RPMI8226 (cell line): ENCODE measurements at places on chromosomes 3 and 15.

GRCh38 chr3:72440491-72440890 is 407.8 kb downstream of the SHQ1 start:
- DNase-seq, result peak; percentile 5

DNA sequence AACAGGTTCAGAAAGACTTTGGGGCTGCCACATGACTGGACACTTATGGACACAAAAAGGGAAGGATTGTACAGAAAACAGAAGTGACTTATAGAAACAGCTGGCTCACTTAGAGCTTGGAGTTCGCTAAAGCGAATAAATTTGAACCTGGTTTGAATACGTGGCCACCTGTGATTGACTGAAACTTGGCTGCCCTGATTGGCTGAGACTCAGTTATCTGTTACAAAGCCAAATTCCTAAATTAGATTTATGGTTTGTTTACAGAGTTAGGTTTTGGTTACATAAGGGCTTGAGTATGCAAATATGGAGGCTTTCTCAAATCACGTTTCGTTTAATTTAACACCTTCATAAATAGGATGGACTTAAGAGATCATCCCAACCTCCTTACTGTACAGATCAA is 270.2 kb downstream of the THSD4 start:
- DNase-seq, result no peak

GRCh38 chr3:12184541-12184940 is 25.8 kb upstream of the TIMP4 start:
- no peak for DNase-seq

- DNase-seq, result no peak
These were observed 8.2 kb downstream of the ANKRD34C start for GRCh38 chr15:79290642-79291275.

DNA sequence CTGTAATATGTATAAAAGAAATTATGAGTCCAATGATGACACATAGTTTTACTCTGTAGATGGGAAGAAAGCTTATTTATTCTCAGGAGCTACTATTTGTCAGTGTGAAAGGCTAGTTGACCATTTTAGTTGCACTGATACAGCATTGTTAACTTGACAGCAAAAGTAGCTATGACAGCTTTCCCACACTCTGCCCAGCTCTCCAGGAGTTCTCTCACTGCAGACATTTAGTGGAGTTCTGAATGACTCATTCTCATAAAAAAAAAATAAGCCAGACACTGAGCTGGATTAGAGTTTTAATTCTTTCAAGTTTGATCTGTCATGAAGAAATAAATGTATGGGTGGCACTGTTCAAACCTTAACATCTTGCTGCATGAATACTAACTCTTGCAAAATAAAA is 77.2 kb upstream of the CFAP20DC start:
- DNase-seq, result no peak

GRCh38 chr3:34183114-34183513 is 384.7 kb downstream of the PDCD6IP start:
- no peak for DNase-seq

GRCh38 chr15:68993276-68993675 is 21.2 kb upstream of the NOX5 start:
- no peak for DNase-seq

DNA sequence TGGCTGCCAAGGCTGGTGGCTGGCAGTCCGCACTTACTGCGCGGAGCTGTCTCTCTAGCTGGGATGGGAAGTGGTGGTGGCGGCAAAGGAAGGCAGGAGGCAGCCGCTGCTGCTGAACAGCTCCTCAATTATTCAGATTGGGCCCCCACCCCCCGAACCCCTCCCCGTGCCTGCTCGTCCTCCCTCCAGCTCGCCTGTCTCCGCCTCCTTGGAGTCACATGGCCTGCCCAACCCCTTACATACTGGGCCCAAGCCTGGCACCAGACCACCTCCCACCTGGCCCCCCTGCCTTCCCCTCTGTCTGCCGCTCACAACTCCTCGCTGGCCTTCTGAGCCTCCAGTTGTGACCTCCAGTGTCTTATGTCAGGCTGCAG is at the start of gene SLC7A14:
Gene SLC7A14 (minus strand): TSS at position 139 of the 374 bp plus-strand sequence. CDS start 59,139 bp downstream, outside the sequence.
- DNase-seq, result no peak

GRCh38 chr15:60703207-60703933 is 224.4 kb upstream of the ICE2 start:
- no peak for DNase-seq

DNA sequence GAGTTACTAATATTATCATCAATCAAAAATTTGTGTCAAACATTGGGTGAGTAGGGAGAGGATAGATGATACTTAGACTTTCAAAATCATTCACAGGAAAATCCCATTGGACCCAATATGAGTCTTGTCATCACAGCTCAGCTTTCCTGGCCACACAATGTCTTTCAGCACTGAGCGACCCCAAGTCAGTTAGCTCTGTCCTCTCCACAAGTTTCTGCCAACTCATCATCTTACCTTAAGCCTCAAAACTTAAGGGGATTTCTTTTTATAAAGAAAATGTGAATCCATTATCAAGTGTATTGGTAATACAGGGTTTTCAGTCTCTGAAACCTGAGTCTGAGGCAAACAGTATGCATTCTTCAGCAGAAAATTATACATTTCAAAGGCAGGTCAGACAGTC is 55.8 kb downstream of the SUMF1 start:
- no peak for DNase-seq

DNA sequence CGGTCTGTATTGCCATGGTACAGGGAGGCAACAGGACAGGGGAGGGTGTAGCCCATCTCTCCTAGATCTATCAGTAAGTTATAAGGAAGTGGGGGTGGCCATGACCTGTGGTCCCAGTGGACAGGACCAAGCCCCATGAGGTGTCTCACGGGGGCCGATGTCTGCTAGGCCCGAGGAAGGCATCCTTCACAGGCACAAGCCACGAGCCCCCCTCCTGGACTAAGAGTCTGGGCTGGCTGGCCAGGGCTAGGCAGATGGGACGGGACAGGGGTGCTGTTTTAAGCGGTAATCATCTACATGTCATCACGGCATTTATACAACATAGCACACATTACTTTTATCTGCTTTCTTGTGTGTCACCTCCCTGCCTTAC is 2.6 kb upstream of the TBC1D2B start:
- DNase-seq, result no peak

DNA sequence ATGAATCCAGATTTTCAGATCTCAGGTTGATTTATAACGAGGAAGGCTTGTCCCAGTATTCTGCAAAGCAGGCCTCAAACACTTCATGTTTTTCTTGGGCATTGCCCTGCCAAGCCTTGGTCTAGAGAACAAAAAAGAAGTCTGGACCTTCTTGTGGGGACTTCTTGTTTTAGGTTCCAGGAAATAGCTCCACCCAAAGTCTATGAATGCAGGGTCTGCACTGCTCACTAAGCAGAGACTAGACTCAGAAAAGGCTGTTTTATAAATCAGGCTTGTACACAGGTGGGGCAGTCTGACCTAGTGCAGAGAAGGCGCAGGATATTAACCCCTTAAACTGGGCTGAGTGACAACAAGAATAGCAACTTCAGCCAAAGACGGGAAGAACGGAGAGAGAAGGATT is 44.3 kb downstream of the GLB1 start:
- DNase-seq, result no peak

GRCh38 chr3:154123906-154124305 is 2.7 kb downstream of the ARHGEF26 start:
- no peak for DNase-seq

DNA sequence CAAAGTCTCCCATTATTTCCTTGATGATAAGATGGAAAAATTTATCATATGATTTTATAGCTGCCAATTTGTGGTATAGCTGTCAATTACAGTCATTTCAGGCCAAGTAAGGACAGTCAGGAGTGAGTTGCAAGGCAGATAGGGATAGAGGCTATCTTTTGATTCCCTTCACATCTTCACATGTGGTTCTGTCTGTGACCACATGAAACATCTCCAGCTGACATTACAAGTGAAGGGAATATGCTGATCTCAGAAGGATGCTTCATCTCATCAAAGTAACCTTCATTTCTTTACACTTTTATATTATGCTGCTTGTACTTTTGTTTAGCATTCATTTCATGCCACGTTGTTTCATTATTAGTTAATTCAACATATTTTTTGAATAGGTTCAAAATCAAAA is 136.9 kb upstream of the CFAP20DC start:
- no peak for DNase-seq

DNA sequence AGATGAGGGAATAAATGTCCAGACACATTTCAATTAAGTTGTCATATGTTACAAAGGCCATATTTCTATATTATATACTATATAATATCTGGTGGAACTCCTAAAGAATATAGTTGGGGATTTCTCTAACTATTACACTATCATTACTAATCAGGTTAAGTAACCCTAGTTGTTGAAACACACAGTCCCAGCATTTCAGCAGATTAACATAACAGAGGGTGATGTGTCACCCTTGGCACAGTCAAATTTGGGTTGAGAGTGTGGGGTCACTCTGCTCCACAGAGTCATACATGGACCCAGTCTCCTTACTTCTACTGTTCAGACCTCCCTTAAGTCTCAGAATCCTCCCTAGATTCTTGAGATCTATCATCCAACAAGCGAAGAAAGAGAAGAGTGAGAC is 496.4 kb upstream of the MDFIC2 start:
- DNase-seq, result no peak

- DNase-seq, result no peak
These were observed 9.2 kb upstream of the ITGA11 start for GRCh38 chr15:68441045-68441743.

DNA sequence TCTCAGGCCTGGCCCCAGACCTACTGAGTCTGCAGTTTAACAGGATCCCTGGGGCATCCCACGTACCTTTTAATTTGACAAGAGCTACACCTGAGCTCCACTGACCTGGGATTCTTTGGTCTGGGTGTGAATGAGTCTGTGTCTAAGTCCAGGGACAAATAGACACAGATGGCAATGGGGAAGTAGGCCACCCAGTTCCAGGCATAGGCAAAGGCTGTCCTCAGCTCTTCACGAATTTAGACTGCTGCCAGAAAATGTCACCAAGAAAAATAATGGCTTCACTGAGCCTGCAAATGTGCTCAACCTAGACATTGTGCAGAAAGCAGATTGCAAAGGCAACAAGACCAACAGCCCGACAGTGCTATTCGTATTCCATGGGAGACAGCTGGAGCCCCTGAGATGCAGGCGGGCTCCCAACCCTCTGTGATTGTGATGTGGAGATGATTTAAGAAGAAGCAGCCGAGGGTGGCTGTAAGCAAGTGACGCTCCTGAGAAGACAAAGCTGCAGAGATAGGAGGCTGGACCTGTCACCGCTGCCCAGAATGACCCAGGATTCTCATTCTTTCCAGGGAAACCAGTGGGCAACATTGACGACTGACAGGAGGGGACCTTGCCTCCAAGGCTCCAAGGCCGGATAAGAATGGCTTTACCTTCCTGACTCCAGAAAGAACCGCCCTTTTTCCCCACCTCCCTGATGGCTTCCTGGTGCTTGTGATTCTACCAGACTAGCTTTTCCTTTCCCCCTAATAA is 39.8 kb upstream of the IREB2 start:
- no peak for DNase-seq

DNA sequence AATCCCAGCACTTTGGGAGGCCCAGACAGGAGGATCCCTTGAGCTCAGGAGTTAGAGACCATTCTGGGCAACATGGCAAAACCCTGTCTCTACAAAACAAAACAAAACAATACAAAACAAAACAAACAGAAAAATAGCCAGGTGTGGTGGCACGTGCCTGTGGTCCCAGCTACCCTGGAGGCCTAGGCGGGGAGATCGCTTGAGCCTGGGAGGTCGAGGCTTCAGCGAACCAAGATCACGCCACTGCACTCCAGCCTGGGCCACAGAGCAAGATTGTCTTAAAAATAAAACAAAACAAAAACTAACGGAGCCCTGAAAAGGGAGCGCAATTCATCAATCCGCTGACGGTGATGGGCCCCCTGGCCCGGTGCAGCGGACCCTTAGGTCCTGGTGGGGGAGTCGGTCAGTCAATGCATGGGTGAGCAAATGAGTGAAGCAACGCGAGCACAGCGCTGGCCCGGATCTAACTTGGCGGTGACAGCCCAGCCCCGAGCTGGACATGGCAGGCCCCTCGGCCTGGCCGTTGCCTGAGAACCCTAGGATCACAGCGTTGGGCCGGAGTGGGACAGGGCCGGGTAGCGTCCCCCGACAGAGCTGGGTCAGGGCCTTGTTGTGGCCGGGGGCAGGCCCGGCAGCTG is 52.4 kb upstream of the BLM start:
- DNase-seq, result no peak

DNA sequence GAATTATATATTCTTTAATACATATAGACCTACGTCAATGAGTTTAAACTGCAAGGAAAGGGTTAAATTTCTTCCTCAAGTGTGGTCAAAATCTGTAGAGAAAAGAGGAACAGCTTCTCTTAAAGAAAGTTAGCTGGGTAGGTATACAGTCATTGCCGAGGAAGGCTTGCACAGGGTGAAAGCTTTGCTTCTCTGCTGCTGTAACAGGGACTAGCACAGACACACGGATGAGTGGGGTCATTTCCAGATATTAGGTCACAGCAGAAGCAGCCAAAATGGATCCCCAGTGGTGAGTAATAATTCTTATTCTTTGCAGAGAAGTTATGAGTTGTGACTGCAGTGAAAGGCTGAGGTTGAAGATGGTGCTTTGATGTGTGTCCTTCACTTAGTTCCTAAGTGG is at the start of gene CD86:
Gene CD86 (plus strand): TSS at position 148 of the 400 bp plus-strand sequence. CDS start 128 bp downstream, at position 276.
- DNase-seq, result no peak

- no peak for DNase-seq
These were observed 101.0 kb upstream of the CPNE4 start for GRCh38 chr3:132135628-132136333.

DNA sequence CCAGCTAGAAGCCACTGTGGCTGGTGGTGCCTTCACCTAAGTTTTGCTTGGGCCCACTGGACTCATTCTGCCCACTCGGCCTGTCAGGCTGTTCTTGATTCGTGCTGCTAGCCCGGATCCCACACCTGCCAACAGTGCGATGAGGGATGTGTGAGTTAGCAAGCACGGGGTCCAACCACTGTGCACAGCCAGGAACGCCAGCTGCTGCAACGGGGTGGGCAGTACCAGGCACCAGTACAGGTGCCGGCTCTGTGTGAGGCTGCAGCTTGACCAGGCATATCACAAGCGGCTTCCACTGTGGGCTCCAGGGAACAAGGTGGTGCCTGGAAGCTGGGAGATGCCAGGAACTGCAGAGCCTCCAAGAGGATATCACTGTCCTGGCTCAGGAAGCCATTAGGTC is 481.2 kb downstream of the OTOL1 start:
- DNase-seq, result no peak

DNA sequence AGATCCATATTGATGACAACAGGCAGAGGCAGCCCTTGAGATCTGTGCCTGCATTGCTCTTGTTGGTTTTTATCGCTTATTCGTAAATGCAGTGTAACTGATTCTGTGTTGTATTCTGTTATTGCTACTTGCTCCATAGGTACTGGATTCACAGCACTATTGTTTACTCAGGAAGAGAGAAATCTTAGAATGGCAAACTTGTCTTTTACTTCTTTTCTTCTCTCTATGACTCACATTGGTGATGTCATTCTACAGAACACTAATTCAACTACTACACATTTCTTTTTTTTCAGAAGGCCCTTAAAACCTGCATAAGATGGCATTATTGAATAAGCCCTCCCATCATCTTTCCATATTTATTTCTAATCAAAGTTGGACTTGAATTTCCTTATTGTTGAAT is 201.0 kb upstream of the GBE1 start:
- DNase-seq, result no peak

DNA sequence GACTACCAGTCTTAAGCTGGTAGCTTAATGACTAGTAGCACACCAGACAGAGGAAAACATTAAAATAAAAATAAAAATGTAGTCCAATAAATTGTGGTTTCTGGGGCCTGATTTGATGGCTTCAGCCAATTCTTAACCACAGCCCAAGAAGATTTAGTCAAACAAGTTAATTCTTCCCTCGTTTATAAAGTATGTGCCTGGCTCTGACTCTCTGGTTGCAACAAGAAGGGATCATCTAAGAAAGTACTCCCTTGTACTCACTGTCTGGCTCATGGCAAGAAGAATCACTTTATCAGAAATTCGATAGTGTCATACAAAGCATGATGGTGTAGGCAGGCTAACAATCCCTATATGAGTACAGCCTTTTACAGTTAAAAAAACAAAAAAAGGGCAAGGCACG is 141.9 kb downstream of the P3H2 start:
- DNase-seq, result no peak
